NCI-H187 (cell line): ENCODE measurements at places on chromosomes 1 and 21.

GRCh38 chr1:24317956-24318614 lies 1.1 kb upstream of the GRHL3 start:
- DNase-seq, result no peak

- no peak for DNase-seq
Measured at GRCh38 chr1:15426492-15427279, 11.6 kb upstream of the CTRC start.

- DNase-seq, result peak; percentile 91
Measured at GRCh38 chr1:37240897-37241296, 206.6 kb upstream of the GRIK3 start.

- no peak for DNase-seq
Measured at GRCh38 chr1:223708651-223709268, 3.6 kb upstream of the CAPN2 start.

DNA sequence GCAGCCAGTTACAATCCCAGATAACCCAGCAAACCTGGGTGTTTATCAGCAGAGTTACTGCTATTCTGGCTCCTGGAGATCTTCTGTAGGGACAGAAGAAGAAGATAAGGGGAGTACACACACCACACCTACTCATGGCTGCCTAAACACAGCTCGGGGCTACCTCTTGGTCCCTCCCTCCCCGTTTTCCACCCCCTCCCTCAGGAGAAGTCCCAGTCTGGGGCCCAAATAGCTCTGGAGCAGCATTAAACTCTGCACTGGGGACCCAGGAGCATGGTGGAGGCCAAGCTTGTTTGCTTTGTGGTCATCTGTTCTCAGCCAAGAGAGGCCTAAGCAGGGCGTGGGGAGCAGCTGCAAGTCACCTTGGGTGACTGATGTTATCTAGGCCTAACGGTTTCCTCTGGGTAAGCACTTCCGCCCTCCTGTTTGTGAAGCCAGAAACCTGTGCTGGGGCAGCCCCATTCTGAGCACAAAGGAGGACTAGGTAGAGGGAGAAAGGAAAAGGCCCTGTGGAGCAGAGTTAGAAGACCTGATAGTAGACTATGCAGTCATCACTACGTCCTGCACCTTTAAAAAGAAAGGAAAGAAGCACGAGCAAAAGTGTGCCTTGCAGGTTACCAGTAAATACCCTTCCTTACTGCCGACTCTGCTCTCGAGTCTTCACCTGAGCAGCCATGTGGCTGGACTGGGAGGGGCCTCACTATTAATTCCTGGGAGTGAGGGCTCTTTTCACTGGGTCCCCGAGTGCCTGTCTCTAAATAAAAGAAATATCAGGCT lies 2.0 kb upstream of the RCSD1 start:
- DNase-seq, result peak; percentile 68

DNA sequence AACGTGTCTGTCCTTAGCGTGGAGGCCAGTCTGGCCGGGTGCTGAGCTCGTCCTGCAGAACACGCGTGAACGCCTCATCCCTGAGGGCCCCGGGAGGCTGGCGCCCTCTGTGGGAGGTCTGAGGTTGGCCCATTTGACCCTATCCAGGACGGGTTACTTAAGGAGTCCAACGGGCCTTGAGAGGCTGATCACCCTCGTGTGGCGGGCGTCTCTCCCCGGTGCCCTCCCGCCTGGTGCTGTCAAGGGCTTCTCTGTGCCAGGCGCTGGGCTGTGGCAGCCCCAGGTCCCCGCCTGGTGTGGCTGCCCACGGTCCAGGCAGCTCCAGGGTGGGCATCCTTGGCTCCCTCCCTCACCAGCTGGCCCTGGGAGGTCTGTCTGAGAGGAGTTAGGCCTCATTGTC lies 9.7 kb downstream of the SKI start:
- DNase-seq, result no peak

GRCh38 chr1:7103874-7104273 lies 318.6 kb downstream of the CAMTA1 start:
- no peak for DNase-seq

GRCh38 chr1:211485480-211485857 lies 6.5 kb downstream of the RD3 start:
- DNase-seq, result no peak

DNA sequence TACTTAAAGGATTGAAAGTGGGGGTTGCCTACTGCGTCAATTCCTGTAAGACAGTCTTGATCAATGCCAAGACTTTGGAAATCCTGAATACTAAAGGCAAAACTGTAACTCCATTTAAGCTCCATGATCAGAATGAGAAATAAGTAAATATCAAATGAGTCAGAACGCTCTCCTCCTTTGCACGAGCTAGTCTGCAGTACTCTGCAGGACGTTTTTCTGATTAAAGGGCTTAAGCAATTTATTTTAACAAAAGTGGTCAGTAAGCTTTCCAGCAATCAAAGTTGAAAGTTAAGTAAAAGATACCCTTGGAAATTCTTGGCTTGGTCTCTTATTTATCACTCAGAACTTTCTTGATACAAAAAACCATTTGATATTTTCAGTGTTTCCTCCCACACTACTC lies 35.7 kb upstream of the ARHGAP29 start:
- no peak for DNase-seq

- peak; percentile 59 for DNase-seq
Measured at GRCh38 chr1:2529784-2530512, at the start of gene HES5. Gene HES5 (minus strand): TSS chr1:2530263. CDS start chr1:2530164, 99 bp downstream.

GRCh38 chr1:16243936-16244649 lies 7.1 kb upstream of the CPLANE2 start:
- peak; percentile 44 for DNase-seq

DNA sequence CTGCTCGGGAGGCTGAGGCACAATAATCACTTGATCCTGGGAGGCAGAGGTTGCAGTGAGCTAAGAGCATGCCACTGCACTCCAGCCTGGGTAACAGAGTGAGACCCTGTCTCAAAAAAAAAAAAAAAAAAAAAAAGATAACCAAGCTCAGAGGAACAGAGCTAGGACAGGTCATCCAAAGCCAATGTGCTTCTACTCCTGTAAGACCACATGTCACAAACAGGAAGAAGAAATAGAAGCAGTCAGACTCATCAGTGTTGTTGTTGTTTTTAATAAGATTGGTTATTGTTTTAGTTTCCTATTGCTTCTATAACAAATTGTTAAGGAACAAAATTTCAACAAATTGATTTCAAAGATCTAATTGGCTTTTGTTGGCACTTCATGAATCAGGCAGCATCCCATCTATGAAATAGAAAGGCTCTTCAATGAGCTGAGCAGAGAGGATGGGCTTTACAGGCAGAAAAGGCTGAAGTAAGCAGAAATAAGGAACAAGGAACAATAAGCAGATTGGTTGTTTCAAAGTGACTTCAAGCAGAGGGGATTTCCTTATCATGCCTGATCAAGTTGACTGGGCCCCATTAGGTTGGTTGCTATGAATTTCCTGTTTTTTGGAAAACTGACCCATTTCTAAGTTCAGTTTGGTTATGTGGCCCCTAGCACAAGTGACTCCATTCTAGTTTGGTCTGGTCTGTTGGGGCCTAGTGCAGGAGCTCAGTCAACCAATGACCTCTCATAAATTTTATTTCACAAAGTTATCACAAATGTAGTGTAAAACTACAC lies 6.0 kb upstream of the AKNAD1 start:
- no peak for DNase-seq

GRCh38 chr1:105260001-105260400 lies 1510.3 kb downstream of the AMY1C start:
- DNase-seq, result no peak

DNA sequence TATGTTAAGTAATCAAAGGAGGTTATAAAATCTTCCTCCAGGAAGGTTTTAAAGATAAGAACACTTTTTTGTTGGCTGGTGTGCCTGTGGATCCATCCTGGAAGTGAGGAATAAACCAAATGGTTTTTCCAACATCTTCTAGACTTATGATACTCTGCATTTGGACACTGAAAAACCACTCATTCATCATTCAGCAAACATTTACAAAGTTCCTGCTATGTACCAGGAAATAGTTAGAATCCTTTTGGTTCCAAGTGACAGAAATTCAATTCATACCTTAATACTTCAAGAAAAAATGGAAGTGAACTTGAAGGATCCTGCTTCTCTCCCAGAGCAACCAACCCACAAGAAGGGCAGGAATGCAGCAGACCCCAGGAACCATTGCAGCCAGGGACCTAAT lies 39.6 kb upstream of the PIGC start:
- no peak for DNase-seq

DNA sequence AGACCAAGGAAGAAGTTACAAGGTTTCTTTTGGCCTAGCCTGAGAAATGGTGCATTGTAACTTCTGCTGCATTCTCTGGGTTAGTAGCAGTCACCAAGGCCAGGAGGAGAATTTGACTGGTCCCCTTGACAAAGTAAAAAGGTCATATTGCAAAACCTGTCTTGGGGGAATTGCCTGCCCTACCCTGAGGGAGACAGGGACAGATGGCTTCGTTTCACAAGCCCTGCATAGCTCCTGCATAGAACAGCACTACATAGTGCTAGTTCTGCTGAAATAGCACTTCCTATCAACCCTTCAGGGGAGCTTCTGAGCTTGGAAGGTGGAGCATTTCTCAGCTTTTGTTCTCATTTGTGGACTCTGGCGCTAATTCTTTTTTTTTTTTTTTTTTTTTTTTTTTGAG lies 20.4 kb upstream of the AK2 start:
- DNase-seq, result no peak

DNA sequence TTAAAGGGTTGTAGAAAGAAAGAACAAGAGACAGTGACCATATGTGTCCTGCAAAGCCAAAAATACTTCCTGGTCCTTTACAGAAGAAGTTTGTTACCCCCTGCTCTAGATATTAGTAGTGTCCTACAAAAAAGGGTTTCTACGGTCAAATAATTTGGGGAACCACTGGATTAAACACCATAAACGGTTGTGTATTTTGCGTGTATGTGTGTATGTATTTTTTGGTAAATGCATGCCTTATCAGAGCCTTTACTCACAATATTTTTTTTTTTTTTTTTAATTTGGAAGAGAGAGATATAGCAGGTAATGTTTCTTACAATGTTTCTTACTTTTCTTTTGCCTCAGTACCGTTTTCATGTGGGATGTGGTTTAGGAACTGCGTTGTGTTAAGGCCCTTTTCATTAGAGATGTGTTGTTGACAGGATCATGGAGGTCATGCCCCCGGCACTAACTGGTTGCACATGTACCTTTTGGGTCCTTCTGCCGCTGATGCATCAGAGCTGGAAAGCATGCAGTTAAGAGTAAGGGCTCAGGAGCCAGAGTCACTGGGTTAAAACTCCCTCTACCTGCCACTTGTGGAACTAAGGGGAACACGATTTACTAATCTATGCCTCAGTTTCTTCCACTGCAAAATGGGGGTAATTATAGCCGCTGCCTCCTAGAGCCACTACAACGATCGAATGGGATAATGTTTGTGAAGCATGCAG lies 234.6 kb upstream of the KAZN start:
- no peak for DNase-seq

GRCh38 chr1:119679223-119679622 lies 31.2 kb upstream of the ZNF697 start:
- DNase-seq, result no peak

GRCh38 chr21:27209546-27209945 lies 242.7 kb upstream of the ADAMTS5 start:
- DNase-seq, result no peak

DNA sequence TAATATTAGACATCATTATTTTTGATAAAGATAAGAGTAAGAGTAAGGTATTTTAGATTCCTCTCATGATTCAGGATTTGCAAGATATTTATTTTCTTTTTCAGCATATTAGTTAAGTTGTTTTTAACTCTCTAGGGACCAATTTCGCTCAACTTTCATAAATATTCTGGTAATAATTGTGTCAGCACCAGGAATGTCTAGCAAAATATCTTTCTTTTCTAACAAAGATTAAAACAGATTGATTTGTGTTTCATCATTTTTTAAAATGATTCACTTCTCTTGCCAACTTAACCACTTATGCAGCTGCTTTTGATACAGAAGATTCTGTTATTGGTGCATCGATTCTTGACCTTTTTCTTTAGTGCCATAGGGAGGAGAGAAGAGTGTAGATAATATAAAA lies 172.8 kb upstream of the PTGFR start:
- DNase-seq, result no peak

DNA sequence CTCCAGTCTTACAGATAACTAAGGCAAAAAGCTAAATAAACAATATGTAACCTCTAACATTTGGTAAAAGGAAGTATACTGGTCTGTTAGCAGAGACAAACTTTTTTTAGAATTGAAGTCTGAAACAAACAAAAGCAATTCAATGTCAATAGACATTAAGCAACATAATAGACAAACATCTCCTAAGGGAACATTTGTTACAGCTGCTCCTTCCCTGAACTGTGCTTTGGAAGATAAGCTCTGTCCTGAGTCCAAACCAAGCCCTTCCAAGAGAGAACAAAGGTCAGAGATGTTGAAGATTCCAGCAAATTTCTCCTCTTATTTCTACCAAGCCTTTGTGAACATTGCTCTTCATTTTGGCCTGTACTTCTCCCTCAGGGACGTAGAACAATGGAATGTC lies 25.3 kb downstream of the FMO2 start:
- no peak for DNase-seq

DNA sequence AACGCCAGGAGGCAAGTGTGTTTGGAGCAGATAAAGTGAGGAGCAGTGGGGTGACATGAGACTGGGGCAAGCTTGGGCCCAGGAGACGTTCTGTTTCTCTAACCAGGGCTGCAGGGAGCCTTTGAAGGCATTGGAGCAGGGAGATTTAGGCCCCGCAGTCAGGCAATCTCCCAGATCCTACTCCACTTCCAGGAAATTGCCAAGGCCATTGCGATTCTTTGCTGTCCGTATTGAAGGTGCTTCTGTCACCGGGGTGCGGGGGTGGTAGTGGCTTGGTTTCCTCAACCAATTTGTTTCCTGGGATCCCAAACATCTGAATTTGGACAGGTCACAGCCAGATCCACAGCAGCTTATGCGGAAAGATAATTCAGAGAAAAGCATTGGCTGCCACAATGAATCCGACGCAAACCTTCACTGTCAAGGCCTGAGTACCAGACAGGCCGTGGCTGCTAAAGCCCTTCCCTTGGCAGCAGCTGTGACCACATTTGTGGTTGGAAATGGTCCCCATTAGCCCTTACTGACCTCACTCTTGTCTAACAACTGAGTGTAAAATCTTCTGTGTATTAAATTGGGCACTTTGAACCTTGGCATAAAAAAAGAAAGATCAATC lies 385.6 kb downstream of the PTPRU start:
- DNase-seq, result peak; percentile 65
